Fibroblast of lung (primary cell): ENCODE measurements at places on chromosomes 6 and 20. TPM values are rescaled to one million over a fixed set of nuclear protein-coding genes. Genes with fewer than 3 reads are reported as not detected.
A peak's percentile ranks its signal among the peaks of the same experiment; 100 is the strongest.

GRCh38 chr6:159973951-159974350, 5.1 kb downstream of the IGF2R start:
- peak; percentile 71 for DNase-seq

GRCh38 chr6:1576711-1577110, 33.0 kb upstream of the FOXC1 start:
- no peak for DNase-seq

The ZNF311 gene
- 3.5 and 3.6 TPM in 2 replicates for total RNA-seq

DNA sequence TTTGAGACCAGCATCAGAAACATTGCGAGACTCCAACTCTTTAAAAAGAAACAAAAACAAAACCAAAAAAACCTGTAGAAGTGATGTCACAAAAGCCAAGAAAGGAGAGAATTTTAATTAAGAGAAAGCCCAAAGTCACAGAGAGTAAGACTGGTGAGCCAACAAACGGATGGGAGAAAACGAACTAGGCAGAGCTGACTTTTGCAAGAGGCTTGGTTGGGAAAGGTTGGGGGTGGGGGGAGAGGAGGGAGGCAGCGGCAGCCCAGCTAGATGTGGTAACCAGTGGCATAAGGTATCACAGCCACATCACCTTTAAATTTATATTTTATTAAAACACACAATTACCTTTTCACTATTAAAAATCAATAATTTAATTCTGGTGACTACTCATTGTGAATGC, 23.5 kb downstream of the NOL7 start:
- DNase-seq, result no peak

The MRAP2 gene
- total RNA-seq, result under 0.01 and 0.17 TPM in 2 replicates

The RAET1L gene
- total RNA-seq, result not detected in 2 replicates

- DNase-seq, result peak; percentile 60
Observed at GRCh38 chr6:34391786-34392496, 528 bp downstream of the NUDT3 start.

The PTP4A1 gene
- 32.6 and 48.1 TPM in 2 replicates for total RNA-seq

GRCh38 chr6:63121166-63121565, 90.1 kb upstream of the FKBP1C start:
- DNase-seq, result no peak

The PDE10A gene
- under 0.01 TPM in 2 replicates for total RNA-seq

The NMBR gene
- under 0.01 TPM in 1 of 2 replicates, not detected in the other for total RNA-seq

The DEK gene
- 148 and 154 TPM in 2 replicates for total RNA-seq

The BHLHE23 gene
- total RNA-seq, result not detected in 2 replicates

DNA sequence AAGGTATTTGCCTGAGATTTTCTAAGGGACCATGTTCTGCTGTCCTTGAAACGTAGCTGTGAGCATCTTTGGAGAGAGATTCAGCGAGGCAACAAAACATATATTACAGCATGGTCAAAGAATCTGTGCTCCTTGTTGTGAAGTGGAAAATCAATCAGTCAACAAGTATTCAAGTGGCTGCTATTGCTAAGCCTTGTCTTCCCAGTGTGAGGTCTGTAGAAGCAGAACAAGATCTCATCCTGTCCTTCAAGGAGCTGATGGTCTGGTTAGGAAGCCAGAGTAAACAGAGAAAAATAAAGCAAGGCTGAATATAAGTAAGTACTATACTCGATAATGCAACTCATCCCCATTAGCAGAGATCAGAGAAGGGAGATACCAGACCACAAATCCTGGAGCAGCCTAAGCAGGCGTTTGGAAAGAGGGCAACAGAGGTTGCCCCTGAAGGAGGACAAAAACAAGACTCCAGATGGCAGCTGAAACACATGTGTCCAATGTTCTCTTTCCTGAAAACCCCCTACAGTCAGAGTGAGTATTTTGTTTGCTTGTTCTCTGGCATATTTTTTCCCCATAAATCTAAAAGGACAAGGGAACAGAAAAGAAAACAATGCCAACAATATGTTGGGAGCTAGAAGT, 392.0 kb downstream of the SYNE1 start:
- no peak for DNase-seq

DNA sequence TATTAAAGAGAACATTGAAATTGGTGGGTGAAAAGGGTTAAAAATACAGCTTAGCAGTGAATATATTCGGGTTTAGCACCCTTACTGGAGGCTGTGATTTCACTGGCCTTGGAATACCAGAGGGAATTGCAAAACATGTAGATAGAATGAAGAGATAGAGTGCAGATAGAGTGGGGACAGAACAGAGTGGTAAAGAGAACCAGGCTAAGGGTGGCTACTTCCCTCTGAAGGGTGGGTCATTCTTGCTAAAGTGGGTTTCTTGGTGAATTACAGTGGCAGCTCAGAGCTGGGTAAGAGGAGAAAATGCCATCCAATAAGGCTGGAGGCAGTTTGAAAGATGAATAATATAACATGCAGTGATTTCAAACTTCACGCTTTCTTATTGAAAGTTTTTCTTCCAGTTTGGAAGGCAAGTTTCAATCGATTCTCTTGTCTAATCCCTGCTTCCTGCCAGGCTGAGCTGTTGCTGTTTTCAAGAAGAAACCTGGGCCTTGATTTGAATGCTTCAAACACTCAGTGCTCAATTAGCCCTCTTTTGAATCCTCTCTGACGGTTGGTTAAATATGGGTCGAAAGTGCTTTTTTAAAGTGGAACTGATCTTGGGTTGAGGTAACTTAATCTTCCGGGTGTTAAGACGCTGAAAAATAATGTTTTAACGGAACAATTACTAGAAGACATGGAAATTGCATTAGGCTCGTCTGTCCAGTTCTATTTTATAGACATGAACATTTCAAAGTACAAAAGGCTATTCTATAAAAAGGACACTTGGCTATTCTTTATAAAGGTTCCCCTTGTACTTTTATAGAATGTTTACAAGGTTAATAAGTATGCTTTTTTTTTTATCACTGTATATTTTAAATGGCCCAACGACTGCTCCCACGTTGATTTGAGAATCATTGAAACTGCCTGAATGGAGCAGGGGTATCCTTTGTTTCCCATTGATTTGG, 203.3 kb downstream of the BCAS1 start:
- no peak for DNase-seq

- no peak for DNase-seq
Observed at GRCh38 chr6:145475794-145476396, 259.4 kb downstream of the EPM2A start.

GRCh38 chr20:44810061-44810390, 320 bp downstream of the RIMS4 start:
- DNase-seq, result no peak

- no peak for DNase-seq
Observed at GRCh38 chr6:163062790-163063189, 335.0 kb downstream of the PACRG start.

DNA sequence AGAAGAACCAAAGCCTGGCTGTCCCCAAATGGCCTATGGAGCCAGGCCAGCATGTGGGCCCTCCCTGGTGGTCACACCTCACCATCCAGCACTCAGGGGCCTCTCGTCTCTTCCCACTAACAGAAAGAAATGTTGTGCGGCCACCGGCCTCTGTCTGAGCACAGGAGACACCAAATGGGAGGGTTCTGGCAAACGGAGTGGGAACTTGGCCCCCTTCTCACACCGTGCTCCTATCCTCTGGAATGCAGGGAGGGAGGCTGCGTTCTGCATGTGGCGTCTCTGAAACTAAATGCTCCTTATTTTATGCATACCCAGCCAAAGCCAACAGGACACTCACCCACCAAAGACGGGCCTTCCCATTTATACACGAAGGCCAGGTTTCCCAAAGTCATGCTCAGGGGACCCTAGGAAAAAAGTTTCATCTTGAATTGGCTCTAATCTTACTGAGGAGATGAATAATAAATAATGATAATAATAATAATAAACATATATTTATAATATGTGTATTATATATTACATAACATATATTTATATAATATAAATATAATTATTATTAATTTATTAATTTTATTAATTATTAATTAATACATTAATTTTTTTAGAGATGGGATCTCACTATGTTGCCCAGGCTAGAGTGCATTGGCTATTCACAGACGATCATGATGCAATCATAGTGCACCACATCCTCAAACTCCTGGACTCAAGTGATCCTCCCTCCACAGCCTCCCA, 102.4 kb downstream of the FOXF2 start:
- no peak for DNase-seq

The FITM2 gene
- total RNA-seq, result 5.1 and 8.6 TPM in 2 replicates

- DNase-seq, result no peak
Observed at GRCh38 chr6:7325750-7326149, 12.8 kb upstream of the SSR1 start.

GRCh38 chr20:3115190-3116107, 30.9 kb upstream of the AVP start:
- DNase-seq, result peak; percentile 57

GRCh38 chr6:112634376-112634775, 287.2 kb downstream of the RFPL4B start:
- no peak for DNase-seq

- DNase-seq, result no peak
Observed at GRCh38 chr6:81105998-81106397, 646.5 kb downstream of the TENT5A start.

GRCh38 chr20:58312836-58313235, 3.3 kb downstream of the RAB22A start:
- no peak for DNase-seq

DNA sequence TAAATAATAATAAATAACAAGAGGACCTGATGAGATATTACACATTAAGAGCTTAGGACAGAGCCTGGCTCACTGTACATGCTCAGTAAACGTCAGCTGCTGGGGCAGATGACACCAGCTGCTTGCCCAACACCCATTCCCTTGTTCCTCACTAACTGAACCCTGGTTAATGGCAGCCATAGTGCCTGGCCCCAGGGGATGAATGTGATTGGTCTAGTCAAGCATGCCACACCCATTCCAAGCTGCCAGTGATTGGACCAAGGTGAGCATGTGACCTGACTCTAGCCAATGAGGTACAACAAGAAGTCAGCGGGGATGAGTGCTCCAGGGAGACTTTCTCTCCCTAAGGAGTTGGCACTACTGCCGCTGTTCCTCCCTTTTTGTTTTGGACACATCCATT, 85.1 kb upstream of the PTPN1 start:
- no peak for DNase-seq

GRCh38 chr20:13995841-13996240, 525 bp downstream of the MACROD2 start:
- DNase-seq, result no peak

- DNase-seq, result peak; percentile 75
Observed at GRCh38 chr20:41136680-41137613, at the start of gene PLCG1. PLCG1 (plus strand) TSS chr20:41137543; CDS start chr20:41137642, 99 bp downstream.

DNA sequence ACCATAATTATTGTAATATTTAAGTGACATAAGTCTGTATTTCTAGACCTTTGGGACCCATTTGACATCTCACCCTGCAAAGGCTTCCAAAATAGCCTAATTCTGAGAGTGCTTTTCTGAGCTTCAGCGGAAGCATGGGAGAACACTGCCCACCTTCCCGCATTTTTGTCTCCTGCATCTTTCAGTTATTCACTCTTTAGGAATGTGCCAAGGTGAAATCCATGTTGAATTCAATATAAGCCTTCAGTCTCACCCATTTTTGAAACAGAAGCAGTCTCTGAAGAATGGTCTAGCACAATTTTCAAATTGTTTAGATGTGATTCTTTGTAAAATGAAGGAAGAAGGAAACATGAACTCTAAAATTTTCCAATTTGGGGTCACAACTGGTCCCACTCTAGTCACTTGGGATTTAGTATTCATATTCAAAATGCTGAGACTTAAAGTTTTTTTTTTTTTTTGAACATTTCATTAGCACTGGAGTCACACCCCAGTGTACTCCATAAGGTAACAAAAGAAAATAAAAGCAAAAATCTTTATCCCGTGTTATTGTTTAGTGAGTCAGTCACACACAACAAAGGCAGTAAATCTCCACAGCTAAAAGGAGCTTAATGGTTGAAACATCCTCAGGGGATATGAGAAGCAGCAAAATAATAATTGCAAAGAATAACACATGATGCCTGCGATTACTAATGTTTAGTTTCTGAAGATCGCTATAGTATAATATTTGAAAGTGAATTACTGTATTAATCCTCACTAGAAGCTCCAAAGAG, 479.9 kb upstream of the BTBD3 start:
- DNase-seq, result no peak

DNA sequence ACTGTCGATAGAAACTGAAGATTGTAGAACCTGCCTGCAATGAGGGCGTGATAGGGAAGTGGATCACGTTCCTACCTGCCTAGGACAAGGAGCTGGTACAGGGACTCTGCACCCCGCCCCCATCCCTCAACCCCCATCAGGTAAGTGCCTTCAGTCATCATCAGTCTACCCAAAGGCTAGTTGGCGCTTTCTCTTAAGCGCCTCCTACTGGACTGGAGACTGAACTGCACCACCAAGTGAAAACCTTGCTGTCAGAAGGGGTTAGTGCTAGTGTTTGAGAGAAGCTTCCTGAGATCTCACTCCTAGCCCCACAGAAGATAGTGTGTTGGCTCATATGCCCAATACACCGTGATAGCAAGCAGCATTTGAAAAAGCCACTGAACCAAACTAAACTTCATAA, 706.5 kb upstream of the MAN1A1 start:
- DNase-seq, result no peak
